ENCODE measurements at places on chromosomes 4 and X.

- H3K36me3 ChIP-seq, result no peaks in the 10 kb centered on the region
- DNase-seq, result no peak
- no peak overlapping the region for H3K4me3 ChIP-seq
- H3K4me1 ChIP-seq, result no peaks in the 10 kb centered on the region
- no peaks in the 10 kb centered on the region for H3K27me3 ChIP-seq
Observed at GRCh38 chr4:153988492-153989363, 199.8 kb upstream of the SFRP2 start.

DNA sequence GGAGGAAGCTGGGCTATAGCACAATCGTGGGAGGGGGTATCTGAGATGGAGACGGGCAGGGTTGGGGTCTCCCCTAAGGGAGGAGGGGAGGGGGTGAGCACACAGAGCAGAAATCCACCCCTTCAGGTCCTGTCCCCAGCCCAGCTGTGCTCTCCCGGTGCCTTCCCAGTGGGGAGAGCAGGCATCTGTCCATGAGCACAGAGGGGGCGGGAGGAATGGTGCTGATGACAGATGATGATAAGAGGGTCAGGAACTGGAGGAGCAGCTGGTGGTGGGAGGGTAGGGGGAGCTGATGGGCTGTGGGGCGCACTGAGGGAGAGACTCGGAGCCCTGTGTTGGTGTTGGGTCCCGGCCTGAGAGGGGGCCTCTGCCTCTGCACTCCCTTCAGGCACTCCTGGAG lies 8.6 kb downstream of the ATP2B3 start:
- peaks cover 67% of the 10 kb centered on the region for H3K27me3 ChIP-seq
- no peak overlapping the region for H3K27ac ChIP-seq
- H3K4me1 ChIP-seq, result no peaks in the 10 kb centered on the region
- no peak overlapping the region for H3K4me3 ChIP-seq

GRCh38 chrX:85992811-85993229 lies 54.5 kb downstream of the CHM start:
- H3K27ac ChIP-seq, result no peak overlapping the region
- H3K36me3 ChIP-seq, result no peaks in the 10 kb centered on the region
- H3K4me1 ChIP-seq, result peaks cover 21% of the 10 kb centered on the region

GRCh38 chr4:2963966-2964471 lies 648 bp downstream of the GRK4 start:
- peak; percentile 61 for DNase-seq
- H3K4me1 ChIP-seq, result peaks cover 9% of the 10 kb centered on the region
- H3K27me3 ChIP-seq, result no peaks in the 10 kb centered on the region
- peak overlapping the region; percentile 94 for H3K27ac ChIP-seq

DNA sequence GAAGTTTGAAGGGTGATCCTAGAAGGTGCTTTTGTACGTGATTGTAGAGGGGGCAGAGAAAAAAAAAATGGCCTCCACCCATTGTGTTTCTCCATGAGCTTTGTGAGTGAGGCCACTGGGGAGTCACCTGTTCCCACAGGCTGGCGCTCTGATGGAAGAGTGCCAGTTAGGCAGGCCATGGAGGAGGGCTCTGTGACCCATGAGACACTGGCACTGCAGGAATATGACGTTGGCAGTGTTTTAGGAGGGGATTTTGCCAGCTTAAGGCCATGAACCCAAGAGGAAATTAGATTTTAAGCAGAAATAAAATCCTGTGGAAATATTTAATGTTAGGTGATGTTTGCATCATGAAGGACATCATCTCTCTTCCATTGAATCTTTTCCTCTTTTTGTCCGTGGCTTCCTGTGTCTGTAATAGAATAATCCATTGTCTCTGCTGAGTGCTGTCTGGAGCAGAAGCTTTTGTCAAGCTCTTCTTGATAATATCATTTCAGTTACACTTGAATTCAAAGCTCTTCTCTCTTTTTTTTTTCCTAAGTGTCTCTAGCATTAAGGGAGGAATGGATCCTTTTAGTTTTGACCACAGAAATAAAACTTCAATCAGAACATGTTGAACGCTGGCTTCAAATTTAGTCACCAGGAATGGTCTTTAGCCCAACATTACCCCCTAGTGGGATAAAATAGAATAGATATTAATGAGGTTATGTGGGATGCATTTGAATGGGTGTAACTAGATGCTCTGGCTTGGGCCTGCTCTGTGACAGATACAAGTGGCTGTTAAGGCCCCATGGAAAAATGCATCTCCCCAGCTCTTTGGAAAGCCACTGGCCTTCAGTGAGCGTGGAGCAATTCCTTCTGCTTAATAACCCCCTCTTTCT lies 41.0 kb upstream of the UCP1 start:
- no peak overlapping the region for H3K4me3 ChIP-seq
- H3K27me3 ChIP-seq, result no peaks in the 10 kb centered on the region
- H3K36me3 ChIP-seq, result no peaks in the 10 kb centered on the region
- peaks cover 4% of the 10 kb centered on the region for H3K4me1 ChIP-seq
- no peak for DNase-seq

Data from heart right ventricle (tissue), 16 donors.